ENCODE measurements at places on chromosomes 6 and 20.

GRCh38 chr6:108862479-108863191 is 14.4 kb downstream of the ARMC2 start:
- no peak for DNase-seq

DNA sequence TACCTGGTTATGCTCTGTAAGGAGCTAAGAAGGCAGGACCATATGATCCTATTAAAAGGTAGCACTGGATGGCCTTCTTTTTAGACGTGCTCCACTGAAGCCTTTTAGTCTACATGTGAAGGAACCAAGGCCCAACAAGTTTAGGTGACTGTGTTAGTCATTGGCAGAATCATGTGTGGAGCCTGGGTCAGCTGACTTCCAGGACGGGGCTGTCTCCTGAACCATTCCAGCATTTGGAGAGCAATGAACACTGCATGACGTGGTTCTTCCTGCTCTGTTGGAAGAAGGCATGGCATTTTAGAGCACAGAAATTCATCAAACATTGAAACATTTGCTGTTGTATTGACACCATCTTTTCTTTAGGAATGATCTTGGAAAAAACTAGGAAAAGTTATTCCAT is 87.8 kb upstream of the TIAM2 start:
- DNase-seq, result no peak

DNA sequence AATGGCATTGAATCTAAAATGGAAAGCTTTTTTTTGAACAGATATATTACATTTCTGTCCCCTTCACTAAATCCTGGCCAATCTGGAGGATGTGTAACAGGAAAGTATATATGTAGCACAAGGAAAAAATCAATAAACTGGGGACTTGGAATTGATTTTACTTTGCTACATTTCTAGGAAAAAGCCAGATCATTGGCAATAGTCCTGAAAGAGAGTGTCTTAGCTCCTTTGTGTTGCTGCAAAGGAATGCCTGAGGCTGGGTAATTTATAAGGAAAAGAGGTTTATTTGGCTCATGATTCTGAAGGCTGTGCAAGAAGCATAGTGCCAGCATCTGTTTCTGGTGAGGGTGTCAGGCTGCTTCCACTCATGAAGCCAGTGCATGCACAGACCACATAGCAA is 574.9 kb downstream of the HTR1B start:
- peak; percentile 41 for DNase-seq

DNA sequence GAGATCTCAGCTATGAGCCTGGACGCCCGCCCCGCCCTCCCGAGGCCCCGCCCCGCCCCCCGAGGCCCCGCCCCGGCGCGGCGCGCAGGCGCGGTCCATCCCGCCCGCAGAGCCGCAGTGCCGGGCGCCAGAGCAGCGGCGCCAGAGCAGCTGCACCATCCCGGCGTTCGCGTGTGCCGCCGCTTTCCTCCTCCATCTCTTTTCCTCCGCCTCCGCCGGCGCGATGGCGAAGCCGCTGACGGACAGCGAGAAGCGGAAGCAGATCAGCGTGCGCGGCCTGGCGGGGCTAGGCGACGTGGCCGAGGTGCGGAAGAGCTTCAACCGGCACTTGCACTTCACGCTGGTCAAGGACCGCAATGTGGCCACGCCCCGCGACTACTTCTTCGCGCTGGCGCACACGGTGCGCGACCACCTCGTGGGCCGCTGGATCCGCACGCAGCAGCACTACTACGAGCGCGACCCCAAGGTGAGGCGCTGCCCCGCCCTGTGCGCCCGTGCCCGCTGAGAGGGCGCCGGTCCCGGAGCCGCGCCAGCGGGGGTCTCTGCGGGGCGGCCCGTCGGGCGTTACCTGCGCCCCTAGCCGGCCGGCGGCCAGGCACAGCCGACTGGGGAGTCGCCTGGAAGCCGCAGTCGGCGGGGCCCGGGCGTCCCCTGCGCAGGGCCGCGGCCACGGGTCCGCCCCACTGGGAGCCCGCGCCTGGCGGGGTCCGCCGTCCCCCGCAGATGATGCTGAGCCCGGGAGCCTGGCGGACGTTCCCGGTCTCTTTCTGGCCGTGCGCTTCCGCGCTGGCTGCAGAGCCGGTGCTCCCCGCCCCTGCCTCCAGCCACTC is at the start of gene PYGB:
Gene PYGB, plus strand, starts transcription at position 130 of the 830 bp plus-strand sequence. Its CDS starts 94 bp downstream, at position 224.
- peak; percentile 85 for DNase-seq

DNA sequence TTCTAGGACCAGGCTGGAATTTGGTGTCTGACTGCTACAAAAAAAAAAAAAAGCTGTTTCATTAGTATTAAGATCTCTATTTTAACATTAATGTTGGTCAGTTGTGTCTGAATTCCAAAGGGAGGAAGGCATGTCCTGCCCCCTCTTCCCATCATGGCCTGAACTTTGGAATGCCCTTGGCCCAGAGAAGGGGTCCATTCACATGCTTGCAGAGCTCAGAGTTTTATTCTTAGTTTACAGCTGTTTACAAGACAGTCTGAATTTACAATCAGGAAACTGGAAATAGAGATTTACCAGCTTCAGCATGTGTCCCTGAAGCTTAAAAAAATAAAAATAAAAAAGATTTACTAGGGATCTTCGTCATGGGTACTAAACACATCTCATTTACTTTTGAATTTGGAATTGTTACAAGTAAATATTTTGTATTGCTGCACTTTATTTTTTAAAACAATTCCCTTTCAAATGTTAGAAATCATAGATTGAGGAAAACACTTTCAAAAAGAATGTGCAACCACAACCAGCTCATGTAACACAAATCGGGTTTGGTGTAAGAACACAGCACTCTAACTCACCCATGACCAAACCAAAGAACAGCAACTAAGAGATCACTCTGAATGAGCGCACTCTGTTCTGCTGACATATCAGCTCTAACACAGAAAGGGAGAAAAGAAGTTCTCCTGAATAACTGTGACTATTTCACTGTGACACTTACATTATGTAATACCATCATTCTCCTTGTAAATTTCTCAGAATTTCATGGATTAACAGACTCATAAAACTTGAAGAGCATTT is 6.6 kb upstream of the SERPINB6 start:
- DNase-seq, result no peak

DNA sequence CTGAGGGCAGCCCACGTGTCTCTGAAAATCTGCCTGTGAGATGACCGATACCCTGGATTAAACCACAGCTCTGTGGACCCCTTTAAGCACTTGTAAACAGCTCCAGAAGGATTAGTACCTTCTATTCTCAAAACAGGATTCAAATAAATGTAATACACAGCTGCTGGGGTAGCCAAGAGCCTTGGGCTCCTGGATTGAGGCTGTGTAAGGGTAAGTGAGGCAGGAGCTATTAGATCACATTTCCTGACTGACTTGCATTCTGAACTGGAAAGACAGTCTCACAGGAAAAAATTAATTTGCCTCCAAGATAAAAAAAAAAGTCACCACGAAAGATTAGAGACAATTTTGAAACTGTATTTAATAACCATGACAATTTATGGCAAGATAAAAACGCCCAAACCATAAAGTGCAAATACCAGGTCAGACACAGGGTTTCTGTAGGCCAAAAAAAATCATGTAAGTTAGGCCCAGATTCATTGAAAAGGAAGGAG is 78.0 kb downstream of the TRMT11 start:
- DNase-seq, result no peak

GRCh38 chr6:71168233-71168765 is 120.3 kb upstream of the OGFRL1 start:
- no peak for DNase-seq

- DNase-seq, result peak; percentile 79
Observed at GRCh38 chr6:11770546-11771466, 7.8 kb downstream of the ADTRP start.

- DNase-seq, result no peak
Observed at GRCh38 chr20:550611-551010, 7.0 kb upstream of the CSNK2A1 start.

- DNase-seq, result peak; percentile 41
Observed at GRCh38 chr20:5072756-5073659, 46.8 kb downstream of the PCNA start.

- peak; percentile 61 for DNase-seq
Observed at GRCh38 chr6:68778356-68779020, 143.4 kb downstream of the ADGRB3 start.

GRCh38 chr20:13220904-13221297 is at the start of gene ISM1:
TSS of gene ISM1 (plus strand) at chr20:13221274. CDS start at chr20:13221777, 503 bp downstream.
- DNase-seq, result no peak

GRCh38 chr20:40486297-40486696 is 202.7 kb downstream of the MAFB start:
- no peak for DNase-seq

- DNase-seq, result no peak
Observed at GRCh38 chr6:100267721-100268123, 197.0 kb downstream of the SIM1 start.

- no peak for DNase-seq
Observed at GRCh38 chr6:7919871-7920270, 9.3 kb upstream of the TXNDC5 start.

DNA sequence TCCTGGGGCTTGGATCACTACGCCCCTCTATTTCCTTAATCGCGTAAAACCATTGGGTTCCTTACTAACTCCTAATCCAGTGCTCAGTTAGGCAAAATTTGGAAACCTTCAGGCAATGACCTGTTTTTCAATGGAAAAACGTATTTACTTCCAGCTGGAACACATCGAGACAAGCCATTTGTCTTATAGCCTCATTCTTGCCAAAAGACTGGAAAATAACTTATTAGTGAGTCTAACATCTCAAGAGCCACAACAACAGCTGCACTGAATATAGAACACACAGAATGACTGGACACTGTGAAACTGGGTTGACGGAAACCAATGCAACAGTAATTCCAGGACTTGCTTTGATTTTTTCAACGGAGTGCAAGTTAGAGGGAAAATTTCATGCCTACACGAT is 125.2 kb upstream of the MAP3K7 start:
- peak; percentile 75 for DNase-seq

- no peak for DNase-seq
Observed at GRCh38 chr6:125044667-125045066, 82.4 kb downstream of the RNF217 start.

DNA sequence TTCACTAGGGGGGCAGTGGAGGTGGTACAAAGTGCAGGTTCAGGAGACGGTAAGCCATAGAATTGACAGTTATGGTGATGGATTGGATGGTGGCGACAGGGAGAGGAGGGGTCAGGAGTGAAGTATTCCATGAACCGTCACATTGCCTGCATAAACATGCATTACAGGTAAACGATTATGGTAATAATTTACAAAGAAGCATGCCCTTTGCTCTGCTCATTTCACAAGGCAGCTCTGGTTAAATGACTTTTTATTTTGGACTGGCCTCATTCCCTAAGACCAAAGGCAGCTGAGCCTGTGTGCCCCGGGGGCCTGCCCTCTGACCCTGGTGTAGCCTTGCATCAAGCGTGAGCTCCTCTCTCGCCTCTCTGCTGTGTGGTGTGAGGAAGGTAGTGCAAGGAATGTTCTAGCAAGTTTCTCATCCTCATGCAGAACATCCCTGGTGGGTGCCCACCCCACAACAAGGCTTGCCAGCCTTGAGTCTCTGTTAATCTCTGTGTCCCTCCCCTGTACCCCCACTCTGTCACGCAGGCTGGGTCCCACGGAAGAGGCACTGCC is 59.0 kb downstream of the PPP1R14C start:
- no peak for DNase-seq

GRCh38 chr6:154749341-154749740 is 16.1 kb downstream of the SCAF8 start:
- DNase-seq, result no peak

- no peak for DNase-seq
Observed at GRCh38 chr6:156731396-156731795, 45.8 kb upstream of the ARID1B start.

DNA sequence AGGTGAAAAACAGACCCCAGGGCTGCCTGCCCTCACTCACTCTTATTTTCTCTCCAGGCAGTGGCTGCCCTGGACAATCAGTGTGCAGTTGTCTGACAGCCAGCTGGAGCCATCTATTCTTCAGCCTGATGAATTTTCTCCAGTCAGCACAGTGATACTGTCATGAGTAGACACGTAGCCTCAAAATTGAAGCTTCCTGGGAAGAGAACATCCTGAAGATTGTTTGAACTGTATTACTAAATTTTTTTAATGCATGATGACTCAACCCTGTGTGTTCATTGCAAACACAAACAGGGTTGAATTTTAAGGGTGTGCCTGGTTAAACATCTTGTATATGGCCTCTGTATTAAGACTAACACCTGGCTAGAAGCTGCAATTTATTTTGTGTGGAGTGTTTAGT is 49.8 kb upstream of the STXBP5 start:
- no peak for DNase-seq

DNA sequence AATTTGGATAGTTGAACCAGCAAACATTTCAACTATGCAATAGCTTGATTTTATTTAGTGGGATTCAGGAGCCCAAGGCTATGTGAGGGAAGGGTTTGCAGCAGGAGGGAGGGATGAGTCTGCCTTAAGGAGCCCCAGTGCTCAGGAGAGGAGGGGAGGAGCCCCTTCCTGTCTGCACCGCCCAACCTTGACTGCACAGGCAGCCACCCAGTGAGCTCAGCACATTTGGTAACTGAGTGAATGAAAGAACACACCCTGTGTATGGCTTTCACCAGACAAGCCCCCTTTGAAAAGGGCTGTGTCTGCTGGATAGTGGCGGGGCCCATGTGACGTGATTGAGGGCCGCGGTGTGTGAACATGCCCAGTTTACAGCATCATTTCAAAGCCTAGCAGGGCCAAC is 17.0 kb downstream of the DACT2 start:
- DNase-seq, result no peak
